ENCODE measurements at places on chromosomes 6 and 20. TPM values are rescaled to one million over a fixed set of nuclear protein-coding genes. Genes with fewer than 3 reads are reported as not detected.

MYLIP gene
- total RNA-seq, result 2.1 TPM

SLC22A2 gene
- not detected for total RNA-seq

PCSK2 gene
- not detected for total RNA-seq

LGSN gene
- not detected for total RNA-seq

TNXB gene
- total RNA-seq, result 4.3 TPM

DNA sequence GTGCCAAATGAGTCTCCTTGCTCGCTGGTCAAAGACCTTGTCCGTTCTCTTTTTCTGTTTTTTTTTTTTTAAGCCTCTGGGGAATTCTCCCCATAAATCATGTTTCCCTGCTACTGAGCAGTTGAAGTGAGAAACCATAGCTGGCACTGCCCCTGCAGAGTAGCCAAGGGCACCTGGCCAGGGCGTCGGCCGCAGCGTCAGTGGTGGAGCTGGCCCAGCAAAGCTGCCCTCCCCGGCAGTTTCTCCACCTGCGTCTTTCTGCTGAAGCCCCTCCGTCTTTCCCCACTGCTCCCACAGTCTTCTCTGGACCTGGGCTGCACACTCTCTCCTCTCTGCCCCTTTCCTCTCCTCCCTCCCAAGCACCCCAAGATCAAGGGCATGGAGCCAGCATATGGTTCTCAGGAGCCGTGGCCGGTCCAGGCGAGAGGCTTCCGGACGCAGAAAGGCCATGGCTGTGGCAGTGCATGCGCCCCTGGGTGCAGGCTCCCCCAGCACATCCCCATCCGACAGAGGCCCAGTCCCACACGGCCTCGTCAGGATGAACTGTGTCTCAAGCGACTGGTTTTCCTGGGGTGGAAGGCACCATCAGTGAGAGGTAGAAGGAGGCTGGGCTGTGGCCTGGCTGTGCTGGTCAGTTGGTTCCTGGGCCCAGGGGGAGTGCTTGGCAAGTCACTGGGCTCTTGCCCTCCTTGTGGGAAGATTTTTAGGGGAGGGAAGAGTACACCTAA, 218.1 kb downstream of the ERMARD start:
- no peaks in the 10 kb centered on the region for H3K36me3 ChIP-seq
- H3K4me1 ChIP-seq, result no peaks in the 10 kb centered on the region
- peak overlapping the region; percentile 25 for H3K27ac ChIP-seq
- no peak for DNase-seq
- peaks cover 25% of the 10 kb centered on the region for H3K27me3 ChIP-seq

DNA sequence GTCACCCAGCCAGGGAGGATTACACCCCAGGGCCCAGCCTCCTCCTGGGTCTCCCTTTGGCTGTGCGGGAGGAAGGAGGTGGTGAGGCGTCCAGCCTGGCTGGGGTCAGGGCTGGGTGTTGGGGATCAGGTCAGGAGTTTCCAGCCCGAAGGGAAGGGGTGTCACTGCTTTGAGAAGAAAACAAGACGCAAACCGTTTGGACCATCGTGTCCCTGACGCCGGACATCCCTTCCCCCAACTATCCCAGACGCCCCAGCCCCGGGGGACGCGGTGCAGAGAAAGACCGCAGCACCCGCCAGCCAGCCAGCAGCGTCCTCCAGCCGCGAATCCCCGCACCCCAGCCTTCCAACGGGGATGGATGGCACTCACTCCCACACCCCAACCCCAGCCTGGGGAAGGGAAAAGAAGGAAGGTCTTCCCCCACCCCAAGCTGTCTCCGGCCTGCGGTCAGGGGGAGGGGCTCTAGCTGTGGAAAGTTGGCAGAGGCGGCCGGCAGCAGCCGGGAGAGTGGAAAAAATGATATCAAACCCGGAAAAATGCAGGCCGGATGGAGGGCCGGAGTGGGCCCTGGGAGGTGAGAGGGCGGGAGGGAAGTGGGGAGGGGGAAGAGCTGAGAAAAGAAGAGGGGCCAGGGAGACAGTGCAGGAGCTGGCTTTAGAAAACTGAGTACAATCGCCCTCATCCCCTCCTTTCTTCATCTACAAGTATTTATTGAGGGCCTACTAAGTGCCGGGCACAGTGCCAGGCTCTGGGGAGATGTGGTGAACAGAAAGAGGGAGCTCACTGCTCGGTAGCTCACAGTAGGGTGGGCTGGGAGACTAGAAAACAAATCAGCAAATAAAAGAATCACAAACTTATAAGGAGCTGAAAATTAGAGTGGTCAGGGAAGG, 10.6 kb downstream of the REM1 start:
- H3K27ac ChIP-seq, result no peak overlapping the region
- no peaks in the 10 kb centered on the region for H3K27me3 ChIP-seq
- no peaks in the 10 kb centered on the region for H3K4me1 ChIP-seq
- no peaks in the 10 kb centered on the region for H3K36me3 ChIP-seq
- DNase-seq, result no peak

DNA sequence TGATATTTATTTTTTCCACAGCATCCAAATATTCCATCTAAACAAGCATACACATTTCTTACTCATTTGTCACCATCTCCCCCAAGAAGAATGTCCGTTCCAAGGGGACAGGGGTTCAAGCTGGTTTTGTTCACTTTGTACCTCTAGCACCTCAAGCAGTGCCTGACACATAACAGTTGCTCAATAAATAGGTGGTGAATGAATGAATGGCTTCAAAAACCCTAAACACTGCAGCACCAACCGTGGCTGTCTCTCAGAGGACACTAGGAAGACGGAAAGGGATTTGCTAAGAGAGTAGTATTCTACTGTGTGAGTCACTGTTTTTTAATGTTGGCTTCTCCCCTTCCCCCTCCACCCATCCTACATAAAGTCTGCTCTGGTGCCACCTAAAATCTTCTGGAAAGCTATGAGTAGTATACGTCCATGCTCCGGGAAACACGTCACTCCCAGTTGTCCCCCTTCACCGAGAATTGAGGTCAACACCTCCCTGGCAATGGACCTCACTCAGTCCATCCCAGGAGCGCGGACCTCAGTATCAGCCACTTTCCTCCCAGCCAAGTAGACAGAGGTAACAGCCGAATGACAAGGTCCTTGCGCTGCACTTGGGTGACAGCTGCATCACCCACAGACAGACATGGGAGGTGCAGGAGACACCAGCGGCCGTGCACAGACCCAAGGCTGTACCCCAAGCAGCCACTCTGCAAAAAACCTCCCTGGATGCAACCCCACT, 107.4 kb downstream of the PREX1 start:
- peaks cover 51% of the 10 kb centered on the region for H3K27me3 ChIP-seq
- DNase-seq, result no peak
- no peaks in the 10 kb centered on the region for H3K4me1 ChIP-seq
- no peak overlapping the region for H3K27ac ChIP-seq
- no peak overlapping the region for H3K4me3 ChIP-seq
- H3K36me3 ChIP-seq, result no peaks in the 10 kb centered on the region

GRCh38 chr6:130148181-130148580, 74.6 kb downstream of the SAMD3 start:
- H3K4me3 ChIP-seq, result no peak overlapping the region
- H3K27ac ChIP-seq, result no peak overlapping the region
- H3K4me1 ChIP-seq, result peaks cover 5% of the 10 kb centered on the region
- no peaks in the 10 kb centered on the region for H3K36me3 ChIP-seq
- no peaks in the 10 kb centered on the region for H3K27me3 ChIP-seq
- no peak for DNase-seq

DNA sequence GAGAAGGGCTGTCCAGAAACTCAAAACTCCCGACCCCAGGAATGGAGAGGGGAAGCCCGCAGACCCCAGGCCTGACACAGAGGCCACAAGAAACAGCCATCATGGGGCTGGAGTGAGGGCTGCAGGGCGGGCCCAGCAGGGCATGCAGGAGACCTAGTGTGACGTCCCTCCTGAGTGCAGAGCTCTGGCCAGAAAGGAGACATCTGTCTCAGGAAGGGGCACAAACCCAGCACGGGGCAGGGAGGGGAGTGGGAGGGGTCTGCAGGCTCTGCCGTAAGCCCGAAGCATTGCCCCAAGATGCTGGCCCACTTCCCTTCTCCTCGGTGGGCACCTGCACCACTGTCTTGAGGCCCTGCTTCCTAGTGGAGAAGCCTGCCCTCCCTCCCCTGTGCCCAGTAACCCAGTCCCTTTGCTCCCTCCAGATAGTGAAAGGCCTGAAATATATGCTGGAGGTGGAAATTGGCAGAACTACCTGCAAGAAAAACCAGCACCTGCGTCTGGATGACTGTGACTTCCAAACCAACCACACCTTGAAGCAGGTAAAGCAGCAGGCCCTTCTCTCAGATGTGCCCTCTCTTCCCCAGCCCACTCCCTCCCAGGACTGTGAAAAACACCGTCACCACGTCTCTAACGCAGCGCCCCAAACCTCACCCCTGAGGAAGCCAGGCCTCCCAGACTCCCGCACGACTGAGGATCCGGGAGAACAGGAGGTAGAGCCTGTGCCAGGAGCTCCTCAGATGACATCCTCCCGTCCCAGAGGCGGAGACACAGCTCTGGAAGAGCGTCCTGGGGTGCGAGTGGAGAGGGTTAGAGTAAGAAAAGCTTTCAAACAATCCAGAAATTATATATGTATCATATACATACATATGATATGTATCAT, 9.7 kb downstream of the CST7 start:
- no peaks in the 10 kb centered on the region for H3K27me3 ChIP-seq
- H3K4me3 ChIP-seq, result no peak overlapping the region
- no peak overlapping the region for H3K27ac ChIP-seq

GRCh38 chr6:8110117-8110721, 7.9 kb upstream of the EEF1E1 start:
- H3K36me3 ChIP-seq, result no peaks in the 10 kb centered on the region
- no peak for DNase-seq
- no peak overlapping the region for H3K27ac ChIP-seq
- no peak overlapping the region for H3K4me3 ChIP-seq

DNA sequence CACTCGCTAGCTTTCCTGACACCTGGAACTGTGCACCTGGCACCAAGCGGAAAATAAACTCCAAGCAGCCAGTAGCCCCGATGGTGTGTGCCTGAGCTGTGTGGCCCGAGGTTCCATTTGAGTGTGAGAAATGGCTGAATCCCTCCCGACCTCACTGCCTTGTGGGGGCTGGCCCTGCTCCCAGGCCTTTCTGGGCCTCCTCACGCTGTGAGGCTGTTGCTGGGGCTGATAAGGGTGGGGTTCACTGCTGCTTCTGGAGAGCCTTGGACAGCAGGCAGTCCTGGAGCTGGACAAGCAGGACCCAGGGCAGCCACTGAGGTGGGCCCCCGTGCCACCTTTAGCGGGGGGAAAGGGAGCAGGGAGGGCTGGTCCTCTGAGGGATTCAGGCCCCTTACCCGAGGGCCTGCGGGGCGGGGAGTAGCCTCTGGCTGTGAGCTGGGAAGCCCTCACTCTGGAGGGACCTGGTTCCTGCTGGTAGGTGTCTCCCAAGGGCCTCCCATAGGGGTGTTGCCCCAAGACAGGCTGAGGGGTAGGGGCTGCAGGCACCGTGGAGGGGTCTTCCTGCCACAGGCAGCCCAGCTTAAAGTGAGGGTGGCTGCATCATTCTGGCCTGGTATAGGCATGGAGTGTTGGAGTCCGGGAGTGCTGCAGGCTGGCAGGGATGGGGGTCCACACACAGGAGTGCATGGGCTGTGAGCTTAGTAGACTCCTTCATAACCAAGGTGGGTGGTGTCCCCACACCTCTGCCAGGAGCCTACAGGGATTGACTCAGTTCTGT, 1.7 kb downstream of the PPDPF start:
- DNase-seq, result no peak
- H3K27ac ChIP-seq, result no peak overlapping the region
- no peaks in the 10 kb centered on the region for H3K27me3 ChIP-seq
- H3K4me1 ChIP-seq, result no peaks in the 10 kb centered on the region
- peak overlapping the region; percentile 83 for H3K4me3 ChIP-seq

DNA sequence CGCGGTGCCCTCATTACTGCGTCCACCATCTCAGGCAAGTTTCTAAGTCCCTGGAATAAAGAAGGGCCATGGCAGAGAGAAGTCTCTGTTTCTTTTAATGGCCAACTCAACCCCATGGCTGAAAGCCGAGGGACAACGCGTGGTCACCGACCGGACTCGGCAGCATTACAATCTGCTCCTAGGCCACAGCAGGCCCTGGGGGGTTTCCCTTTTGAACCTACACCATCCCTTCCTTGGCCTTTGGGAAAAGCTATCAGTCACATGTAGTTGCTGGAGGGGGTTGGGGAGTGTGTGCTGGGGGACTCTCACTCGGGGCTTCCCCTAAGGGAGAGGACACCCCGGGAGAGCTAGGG, 11.1 kb upstream of the FAM83C start:
- peak overlapping the region; percentile 94 for H3K27ac ChIP-seq
- H3K4me1 ChIP-seq, result peaks cover 64% of the 10 kb centered on the region
- DNase-seq, result no peak
- no peaks in the 10 kb centered on the region for H3K36me3 ChIP-seq
- no peak overlapping the region for H3K4me3 ChIP-seq

DNA sequence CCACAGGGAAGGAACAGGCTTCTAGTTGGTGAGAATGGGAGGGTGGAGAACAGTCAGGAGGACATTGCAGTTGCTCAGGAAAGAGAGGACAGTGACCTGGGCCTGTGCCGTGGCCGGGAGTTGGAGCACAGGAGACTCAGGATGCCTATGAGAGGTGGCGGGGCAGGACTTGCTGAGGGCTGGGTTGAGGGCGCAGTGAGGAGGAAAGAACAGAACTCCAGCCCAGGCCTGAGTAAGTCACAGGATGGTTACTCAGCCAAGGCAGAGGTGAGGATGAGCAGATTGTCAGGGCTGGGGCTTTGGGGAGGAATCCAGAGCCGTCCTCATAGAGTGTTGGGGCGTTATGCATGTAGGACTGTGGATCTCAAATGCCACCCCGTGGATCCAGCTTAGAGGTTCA, 21.2 kb downstream of the CST4 start:
- DNase-seq, result no peak
- H3K27me3 ChIP-seq, result no peaks in the 10 kb centered on the region
- H3K36me3 ChIP-seq, result no peaks in the 10 kb centered on the region
- H3K4me1 ChIP-seq, result no peaks in the 10 kb centered on the region

DNA sequence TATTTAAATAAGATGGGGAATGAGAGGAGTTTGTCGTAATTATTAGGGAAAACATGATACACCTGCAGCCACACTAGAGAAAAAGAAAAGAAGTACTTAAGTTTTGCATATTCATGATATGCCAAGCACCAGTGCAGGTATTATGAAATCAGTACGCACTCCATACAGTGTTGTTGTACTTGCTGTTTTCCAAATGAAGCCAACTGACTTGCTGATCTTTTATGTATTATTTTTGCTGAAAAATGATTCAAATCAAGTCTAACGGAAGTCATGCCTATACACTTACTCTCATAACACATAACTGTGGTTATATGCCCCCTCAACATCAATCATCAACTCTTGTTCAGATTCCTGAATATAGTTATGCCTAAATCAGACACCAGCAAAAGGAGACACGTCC, 584.9 kb upstream of the EYS start:
- DNase-seq, result no peak
- H3K4me3 ChIP-seq, result no peak overlapping the region
- no peaks in the 10 kb centered on the region for H3K36me3 ChIP-seq
- H3K27ac ChIP-seq, result no peak overlapping the region
- no peaks in the 10 kb centered on the region for H3K4me1 ChIP-seq
